ENCODE measurements at places on chromosomes 11 and 22. TPM values are rescaled to one million over a fixed set of nuclear protein-coding genes. Genes with fewer than 3 reads are reported as not detected.

ELP4 gene
- 26.7 TPM for total RNA-seq

ZFP91 gene
- total RNA-seq, result 60.9 TPM

- no peaks in the 10 kb centered on the region for H3K4me1 ChIP-seq
- no peak overlapping the region for H3K27ac ChIP-seq
- H3K4me3 ChIP-seq, result no peak overlapping the region
- no peaks in the 10 kb centered on the region for H3K36me3 ChIP-seq
These were observed 11.6 kb downstream of the MRGPRF start for GRCh38 chr11:69001243-69002081.

- H3K27me3 ChIP-seq, result no peaks in the 10 kb centered on the region
- H3K36me3 ChIP-seq, result peaks cover 30% of the 10 kb centered on the region
These were observed 72.5 kb downstream of the PACS1 start for GRCh38 chr11:66142370-66143263.

- H3K4me1 ChIP-seq, result peaks cover 1% of the 10 kb centered on the region
- H3K27ac ChIP-seq, result no peak overlapping the region
- no peak for DNase-seq
- H3K27me3 ChIP-seq, result no peaks in the 10 kb centered on the region
- peaks cover 31% of the 10 kb centered on the region for H3K36me3 ChIP-seq
These were observed 14.7 kb downstream of the SELENOO start for GRCh38 chr22:50215297-50216054.

CDC42EP2 gene
- 0.25 TPM for total RNA-seq

SCUBE1 gene
- not detected for total RNA-seq

GRCh38 chr11:117792992-117793391 lies 4.0 kb downstream of the DSCAML1 start:
- no peak for DNase-seq
- H3K27me3 ChIP-seq, result peaks cover 45% of the 10 kb centered on the region
- H3K4me1 ChIP-seq, result peaks cover 4% of the 10 kb centered on the region
- no peak overlapping the region for H3K27ac ChIP-seq
- H3K36me3 ChIP-seq, result peaks cover 2% of the 10 kb centered on the region

PRCP gene
- 22.5 TPM for total RNA-seq

DNA sequence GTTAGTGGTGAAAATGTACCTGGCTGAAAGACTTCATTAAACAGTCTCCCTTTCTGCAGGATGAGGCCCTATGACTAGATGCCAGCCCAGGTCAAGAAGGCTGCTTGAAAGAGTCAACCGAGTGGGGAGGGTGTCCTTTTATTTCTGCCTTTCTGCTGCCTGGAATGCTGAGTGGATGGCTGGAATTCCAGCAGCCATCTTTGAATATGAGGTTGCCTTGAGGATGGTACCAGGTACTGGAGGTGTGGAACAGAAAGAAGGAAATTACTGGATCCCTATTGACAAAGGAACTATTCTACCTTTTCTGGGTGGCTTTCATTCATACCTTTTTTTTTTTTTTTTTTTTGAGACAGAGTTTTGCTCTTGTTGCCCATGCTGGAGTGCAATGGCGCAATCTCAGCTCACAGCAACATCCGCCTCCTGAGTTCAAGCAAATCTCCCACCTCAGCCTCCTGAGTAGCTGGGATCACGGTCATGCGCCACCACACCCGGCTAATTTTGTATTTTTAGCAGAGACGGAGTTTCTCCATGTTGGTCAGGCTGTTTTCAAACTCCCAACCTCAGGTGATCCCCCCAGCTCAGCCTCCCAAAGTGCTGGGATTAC lies 107.3 kb downstream of the RPS6KA4 start:
- H3K27me3 ChIP-seq, result peaks cover 13% of the 10 kb centered on the region
- no peaks in the 10 kb centered on the region for H3K36me3 ChIP-seq
- no peaks in the 10 kb centered on the region for H3K4me1 ChIP-seq
- no peak overlapping the region for H3K27ac ChIP-seq
- no peak for DNase-seq

GGTLC2 gene
- not detected for total RNA-seq

DNA sequence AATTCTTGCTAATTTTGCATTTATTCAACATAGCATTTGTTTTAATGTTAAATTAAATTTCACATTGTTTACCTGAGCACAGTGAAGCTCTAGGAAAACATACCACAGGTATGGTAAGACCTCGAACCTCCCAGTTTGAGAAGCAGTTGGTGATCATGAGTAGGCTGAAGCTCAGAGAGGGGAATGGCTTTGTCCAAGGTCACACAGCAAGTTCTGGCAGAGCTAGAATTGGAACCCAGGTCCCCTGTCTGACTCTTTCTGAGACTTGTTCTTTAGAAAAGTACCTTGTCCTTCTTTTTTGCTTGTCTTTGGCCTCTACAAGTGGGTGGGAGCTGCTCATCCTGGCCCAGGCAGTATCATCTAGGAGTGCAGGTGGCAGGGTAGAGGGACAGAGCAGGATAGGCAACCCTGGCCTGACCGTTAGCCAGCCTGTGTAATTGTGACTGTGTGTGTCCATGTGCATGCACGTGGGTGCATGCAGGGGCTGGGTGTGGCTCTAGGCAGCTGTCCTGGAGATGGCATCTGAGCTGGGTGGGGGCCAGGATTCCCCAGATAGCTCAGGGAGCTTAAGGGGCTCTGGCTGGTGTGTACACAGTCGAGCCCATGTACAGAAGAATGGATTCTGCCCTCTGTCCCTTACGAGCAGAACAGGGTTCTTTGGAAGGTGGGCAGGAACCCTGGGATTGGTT lies 21.6 kb downstream of the PHLDB1 start:
- no peaks in the 10 kb centered on the region for H3K36me3 ChIP-seq
- no peak for DNase-seq
- no peaks in the 10 kb centered on the region for H3K4me1 ChIP-seq
- H3K27ac ChIP-seq, result no peak overlapping the region
- no peaks in the 10 kb centered on the region for H3K27me3 ChIP-seq
- H3K4me3 ChIP-seq, result no peak overlapping the region

- peak overlapping the region; percentile 93 for H3K27ac ChIP-seq
- H3K36me3 ChIP-seq, result peaks cover 21% of the 10 kb centered on the region
- peaks cover 58% of the 10 kb centered on the region for H3K4me1 ChIP-seq
- H3K27me3 ChIP-seq, result no peaks in the 10 kb centered on the region
- DNase-seq, result no peak
These were observed 2.8 kb downstream of the AMPD3 start for GRCh38 chr11:10457901-10458300.

- no peak for DNase-seq
- no peaks in the 10 kb centered on the region for H3K4me1 ChIP-seq
- H3K4me3 ChIP-seq, result no peak overlapping the region
- H3K36me3 ChIP-seq, result no peaks in the 10 kb centered on the region
These were observed 86.2 kb upstream of the BARX2 start for GRCh38 chr11:129289350-129290040.

DERL3 gene
- total RNA-seq, result 9.0 TPM

- peaks cover 29% of the 10 kb centered on the region for H3K27me3 ChIP-seq
- no peak overlapping the region for H3K27ac ChIP-seq
- H3K4me3 ChIP-seq, result no peak overlapping the region
- H3K4me1 ChIP-seq, result peaks cover 5% of the 10 kb centered on the region
- DNase-seq, result no peak
These were observed 13.8 kb downstream of the USP2 start for GRCh38 chr11:119367661-119368120.

GRCh38 chr11:22460181-22460580 lies 122.0 kb downstream of the SLC17A6 start:
- no peak for DNase-seq
- no peak overlapping the region for H3K27ac ChIP-seq
- H3K27me3 ChIP-seq, result no peaks in the 10 kb centered on the region
- no peaks in the 10 kb centered on the region for H3K4me1 ChIP-seq
- H3K36me3 ChIP-seq, result no peaks in the 10 kb centered on the region

Data from activated CD4-positive, alpha-beta T cell treated with anti-CD3 and anti-CD28 coated beads, Interleukin-2, amount 10 ng/mL, durations not matched to agents 7 days and 5 days (primary cell).